ENCODE measurements at places on chromosomes 13 and 19.

GRCh38 chr19:45848922-45849321 lies 14.0 kb downstream of the SYMPK start:
- DNase-seq = no peak

DNA sequence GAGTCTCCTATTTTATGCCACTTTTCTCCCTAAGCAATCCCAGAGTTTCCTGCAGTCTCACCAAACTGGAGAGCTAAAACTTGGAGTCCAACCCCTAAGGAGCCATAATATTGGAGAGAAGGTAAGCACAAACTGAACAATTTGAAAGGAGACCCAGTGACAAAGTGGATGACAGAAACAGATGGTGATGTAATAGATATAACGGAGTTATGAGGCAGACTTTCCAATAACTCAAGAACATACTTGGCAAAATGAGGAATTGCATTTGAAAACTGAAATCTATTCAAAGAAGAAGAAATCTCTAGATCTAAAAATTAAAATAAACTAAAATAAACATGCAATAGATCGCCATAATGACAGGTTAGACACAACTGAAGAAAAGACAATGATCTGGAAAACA lies 200.9 kb upstream of the MIR17HG start:
- no peak for DNase-seq

DNA sequence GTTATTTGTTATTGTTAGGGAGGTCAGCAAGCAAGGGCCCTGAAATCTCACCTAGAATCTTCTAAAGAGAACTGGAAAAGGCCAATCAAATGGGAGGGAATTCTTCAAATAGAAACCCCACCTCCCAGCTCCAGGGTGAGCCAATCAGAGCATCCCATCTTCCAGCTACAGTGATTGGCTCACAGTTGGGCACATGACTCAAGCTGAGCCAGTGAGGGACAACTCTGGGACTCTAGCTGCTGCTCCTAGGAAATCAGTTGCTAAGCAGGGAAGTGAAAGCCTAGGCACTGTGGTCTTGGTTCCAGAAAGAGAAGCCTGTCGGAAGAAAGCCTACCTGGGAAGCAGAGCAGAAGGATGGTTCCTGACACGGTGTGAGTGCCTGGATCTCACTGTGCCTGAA lies 13.4 kb downstream of the TM6SF2 start:
- DNase-seq = no peak

DNA sequence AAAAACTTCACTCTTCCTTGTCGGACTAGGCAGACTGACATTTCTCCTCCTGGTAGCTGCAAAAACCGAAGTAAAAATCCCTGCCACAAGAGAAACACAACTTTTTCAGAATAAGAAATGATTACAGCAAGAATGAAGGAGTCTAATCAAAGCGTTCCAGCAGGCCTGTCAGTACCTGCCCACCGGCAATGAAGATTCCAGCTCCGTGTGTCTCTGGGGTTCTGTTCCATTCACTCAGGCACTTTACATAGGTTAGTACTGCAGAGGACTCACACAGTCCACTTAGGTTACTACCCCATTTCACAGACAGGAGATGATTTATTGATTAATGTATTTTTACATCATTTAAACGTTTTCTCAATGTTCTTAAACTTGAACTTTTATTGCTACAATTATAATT lies 275.5 kb downstream of the NHLRC3 start:
- DNase-seq = no peak

- DNase-seq = no peak
Measured at GRCh38 chr19:16164222-16164890, 9.0 kb downstream of the CIB3 start.

DNA sequence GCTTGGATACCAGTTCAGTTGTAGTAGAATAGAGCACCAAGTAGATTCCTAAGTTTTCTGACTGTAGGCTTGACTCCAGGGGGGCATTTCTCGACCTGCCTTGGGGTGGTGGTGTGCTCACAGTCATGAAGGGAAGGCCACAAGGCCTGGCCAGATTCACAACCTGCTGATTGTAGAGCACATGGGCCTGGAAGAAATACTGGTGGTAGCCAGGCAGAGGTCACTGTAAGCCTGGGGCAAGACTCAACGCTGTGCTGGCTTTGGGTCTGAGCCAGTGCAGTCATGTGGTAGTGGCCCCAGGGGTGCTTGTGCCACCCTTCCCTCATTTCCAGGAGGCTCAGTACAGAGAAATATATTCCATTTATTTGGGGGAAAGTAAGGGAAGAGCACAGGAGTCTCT lies 832.3 kb upstream of the SLC10A2 start:
- no peak for DNase-seq

All from activated T-helper 1 cell treated with Interleukin-2 at 50 U/mL for 16 hours (primary cell).